ENCODE measurements at places on chromosomes 1 and 21. TPM values are rescaled to one million over a fixed set of nuclear protein-coding genes. Genes with fewer than 3 reads are reported as not detected.
A peak's percentile ranks its signal among the peaks of the same experiment; 100 is the strongest.

GRCh38 chr1:226091461-226091860 is 28.9 kb downstream of the H3-3A start:
- no peaks in the 10 kb centered on the region for H3K36me3 ChIP-seq
- DNase-seq, result no peak
- no peak overlapping the region for H3K27ac ChIP-seq
- H3K27me3 ChIP-seq, result peaks cover 18% of the 10 kb centered on the region
- no peaks in the 10 kb centered on the region for H3K4me1 ChIP-seq
- no peak overlapping the region for H3K4me3 ChIP-seq

- no peak overlapping the region for H3K4me3 ChIP-seq
- no peak overlapping the region for H3K27ac ChIP-seq
- DNase-seq, result no peak
- H3K4me1 ChIP-seq, result peaks cover 7% of the 10 kb centered on the region
Observed at GRCh38 chr1:15334995-15335394, 74.7 kb upstream of the EFHD2 start.

GRCh38 chr1:94095744-94096469 is 25.0 kb downstream of the ABCA4 start:
- no peak overlapping the region for H3K4me3 ChIP-seq
- DNase-seq, result no peak
- peaks cover 20% of the 10 kb centered on the region for H3K4me1 ChIP-seq
- no peaks in the 10 kb centered on the region for H3K27me3 ChIP-seq
- no peak overlapping the region for H3K27ac ChIP-seq
- H3K36me3 ChIP-seq, result no peaks in the 10 kb centered on the region

GRCh38 chr1:53143527-53143926 is 1.1 kb upstream of the SLC1A7 start:
- H3K4me1 ChIP-seq, result no peaks in the 10 kb centered on the region
- no peaks in the 10 kb centered on the region for H3K36me3 ChIP-seq
- no peak overlapping the region for H3K4me3 ChIP-seq
- DNase-seq, result no peak
- H3K27me3 ChIP-seq, result no peaks in the 10 kb centered on the region

DNA sequence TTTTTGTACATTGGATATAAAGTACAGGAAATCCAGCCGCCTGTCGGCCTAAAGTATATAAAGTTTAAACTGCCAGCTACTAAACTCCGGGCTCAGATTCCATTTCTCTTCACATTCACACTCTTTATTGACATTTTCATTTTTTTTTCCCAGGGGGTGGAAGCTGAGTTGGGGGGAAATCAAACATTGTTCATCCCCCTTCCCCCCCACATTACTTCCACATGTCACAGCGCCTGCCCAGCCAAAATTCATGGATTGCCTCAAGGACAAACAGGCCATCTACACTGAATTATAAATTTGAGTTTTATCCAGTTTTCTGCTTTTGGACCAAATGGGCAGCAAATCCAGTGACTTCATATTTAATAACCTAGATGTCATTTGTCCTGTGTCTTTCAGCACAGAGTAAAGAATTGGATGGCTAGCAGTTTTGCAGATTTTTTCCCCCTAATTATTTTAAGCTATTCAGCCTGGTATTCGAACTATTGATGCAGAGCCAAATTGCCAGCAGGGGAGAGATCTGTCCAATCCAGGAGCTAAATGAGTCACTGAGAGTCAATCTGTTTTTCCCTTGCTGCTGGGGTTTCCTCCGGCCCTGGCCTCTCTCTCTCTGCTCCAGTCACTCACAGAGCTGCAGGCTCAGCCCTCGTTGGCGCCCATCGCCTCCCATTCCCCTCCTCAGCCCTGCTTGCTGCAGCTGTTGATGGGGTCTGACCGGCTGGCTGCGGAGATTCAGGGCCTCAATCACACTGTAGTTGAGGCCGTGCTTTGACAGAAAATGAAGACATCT is 98.0 kb downstream of the LMO4 start:
- no peak for DNase-seq
- no peak overlapping the region for H3K4me3 ChIP-seq
- H3K27ac ChIP-seq, result no peak overlapping the region

- no peak for DNase-seq
- no peaks in the 10 kb centered on the region for H3K36me3 ChIP-seq
- H3K27me3 ChIP-seq, result peaks cover 31% of the 10 kb centered on the region
- no peak overlapping the region for H3K4me3 ChIP-seq
- H3K27ac ChIP-seq, result no peak overlapping the region
Observed at GRCh38 chr1:116123837-116124533, 12.8 kb downstream of the MAB21L3 start.

GRCh38 chr1:183726825-183727224 is 73.7 kb upstream of the APOBEC4 start:
- DNase-seq, result no peak
- no peak overlapping the region for H3K4me3 ChIP-seq
- H3K27me3 ChIP-seq, result no peaks in the 10 kb centered on the region
- no peaks in the 10 kb centered on the region for H3K36me3 ChIP-seq
- H3K4me1 ChIP-seq, result no peaks in the 10 kb centered on the region
- no peak overlapping the region for H3K27ac ChIP-seq

GRCh38 chr1:7539769-7540175 is 231.3 kb upstream of the VAMP3 start:
- H3K27me3 ChIP-seq, result peaks cover 2% of the 10 kb centered on the region
- H3K4me1 ChIP-seq, result no peaks in the 10 kb centered on the region
- DNase-seq, result no peak
- H3K4me3 ChIP-seq, result no peak overlapping the region

DNA sequence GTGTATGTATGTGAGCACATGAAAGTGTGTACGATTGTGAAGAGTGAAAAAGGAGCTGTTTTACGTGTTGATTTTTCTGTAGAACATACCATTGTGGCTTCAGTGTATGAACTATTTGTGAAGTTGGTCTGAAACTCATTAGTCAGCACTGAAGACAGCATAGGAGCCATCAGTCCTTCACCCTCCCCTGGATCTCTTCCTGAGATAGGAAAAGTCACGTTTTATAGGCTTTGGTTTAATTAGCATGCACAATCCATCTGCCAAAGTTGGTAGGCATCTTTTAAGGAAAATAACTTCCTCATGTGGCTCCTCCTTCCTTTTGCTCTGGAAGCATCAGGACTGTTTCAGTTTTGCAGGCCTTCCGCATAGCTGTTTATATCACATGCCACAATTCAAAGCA is 1.4 kb upstream of the RABIF start:
- peaks cover 21% of the 10 kb centered on the region for H3K4me1 ChIP-seq
- H3K27me3 ChIP-seq, result no peaks in the 10 kb centered on the region
- no peak overlapping the region for H3K27ac ChIP-seq

DNA sequence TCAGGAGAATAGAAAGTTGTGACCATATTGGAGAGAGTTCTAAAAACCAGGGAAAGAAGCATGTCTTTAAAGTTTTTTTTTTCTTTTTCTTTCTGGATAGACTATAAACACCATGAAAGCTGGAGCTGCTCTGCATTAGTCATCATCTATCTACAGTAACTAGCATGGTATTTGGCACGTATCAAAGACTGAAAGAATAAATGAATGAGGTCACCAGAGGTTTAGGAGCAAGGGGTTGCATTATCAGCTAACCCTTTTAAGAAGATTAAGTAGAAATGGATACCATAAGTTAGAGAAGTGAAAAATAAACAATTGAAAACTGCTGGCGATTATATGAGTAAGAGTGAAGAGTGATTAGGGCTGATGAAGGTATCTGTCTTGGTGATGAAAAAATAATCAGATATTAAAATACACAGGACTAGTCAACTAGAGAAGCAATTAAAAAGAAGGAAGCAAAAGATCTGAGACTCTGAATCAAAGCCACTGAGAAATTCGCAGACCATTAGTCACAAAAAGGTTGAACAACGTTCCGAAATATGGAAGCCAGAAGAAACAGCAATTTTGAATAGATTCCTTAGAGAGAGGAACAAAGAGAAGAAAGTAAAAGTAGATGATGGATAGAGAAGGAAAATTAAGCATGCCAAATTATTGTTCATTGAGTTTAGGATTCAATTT is 536.4 kb downstream of the DPYD start:
- H3K4me1 ChIP-seq, result no peaks in the 10 kb centered on the region
- H3K4me3 ChIP-seq, result no peak overlapping the region
- DNase-seq, result no peak
- no peaks in the 10 kb centered on the region for H3K27me3 ChIP-seq
- peaks cover 2% of the 10 kb centered on the region for H3K36me3 ChIP-seq
- H3K27ac ChIP-seq, result no peak overlapping the region

GRCh38 chr1:56709995-56710394 is 64.9 kb downstream of the PRKAA2 start:
- no peaks in the 10 kb centered on the region for H3K36me3 ChIP-seq
- no peaks in the 10 kb centered on the region for H3K4me1 ChIP-seq
- no peak for DNase-seq
- H3K27ac ChIP-seq, result no peak overlapping the region

DNA sequence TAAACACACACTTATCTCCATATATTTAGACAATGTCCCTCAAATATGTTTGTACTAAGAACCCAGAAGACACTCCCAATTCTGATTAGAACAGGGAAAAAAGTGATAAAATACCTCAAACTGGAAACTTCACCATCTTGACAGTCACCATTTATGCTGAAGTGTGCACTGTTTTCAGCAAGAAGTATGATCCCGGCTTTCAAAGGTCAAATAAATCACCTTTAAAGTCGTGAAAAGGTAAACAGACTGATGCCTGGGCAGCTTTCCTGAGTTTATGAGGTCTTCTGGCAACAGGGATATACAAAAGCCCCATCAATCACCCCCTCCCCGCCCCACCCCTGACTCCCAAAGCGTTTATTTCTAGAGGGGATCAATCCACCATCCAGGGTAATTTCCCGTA is 37.9 kb downstream of the HLX start:
- DNase-seq, result no peak
- peaks cover 2% of the 10 kb centered on the region for H3K27me3 ChIP-seq
- H3K4me1 ChIP-seq, result no peaks in the 10 kb centered on the region
- H3K4me3 ChIP-seq, result no peak overlapping the region

GRCh38 chr21:46393451-46393940 is 65.2 kb upstream of the DIP2A start:
- DNase-seq, result no peak
- peaks cover 22% of the 10 kb centered on the region for H3K36me3 ChIP-seq
- no peaks in the 10 kb centered on the region for H3K27me3 ChIP-seq
- H3K27ac ChIP-seq, result no peak overlapping the region
- no peak overlapping the region for H3K4me3 ChIP-seq

DNA sequence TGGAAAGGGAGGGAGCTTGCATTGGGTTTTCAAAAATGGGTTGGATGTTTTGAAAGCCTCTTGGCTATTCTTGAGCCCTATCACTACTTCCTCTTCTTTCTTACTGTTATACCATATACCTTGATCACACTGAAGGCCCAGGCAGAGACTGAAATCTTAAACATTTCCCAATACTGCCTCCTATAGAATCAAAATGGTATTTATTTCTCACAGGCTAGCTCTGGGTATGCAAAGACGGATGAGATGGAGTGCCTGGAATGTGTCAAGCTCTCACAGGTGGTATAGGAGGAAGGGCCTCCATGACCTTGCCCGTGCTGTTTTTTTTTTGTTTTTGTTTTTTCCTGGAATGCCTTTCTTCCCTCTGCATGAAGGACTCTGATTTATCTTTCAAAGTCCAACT is 268.4 kb upstream of the USP24 start:
- no peaks in the 10 kb centered on the region for H3K36me3 ChIP-seq
- H3K27me3 ChIP-seq, result peaks cover 23% of the 10 kb centered on the region

DNA sequence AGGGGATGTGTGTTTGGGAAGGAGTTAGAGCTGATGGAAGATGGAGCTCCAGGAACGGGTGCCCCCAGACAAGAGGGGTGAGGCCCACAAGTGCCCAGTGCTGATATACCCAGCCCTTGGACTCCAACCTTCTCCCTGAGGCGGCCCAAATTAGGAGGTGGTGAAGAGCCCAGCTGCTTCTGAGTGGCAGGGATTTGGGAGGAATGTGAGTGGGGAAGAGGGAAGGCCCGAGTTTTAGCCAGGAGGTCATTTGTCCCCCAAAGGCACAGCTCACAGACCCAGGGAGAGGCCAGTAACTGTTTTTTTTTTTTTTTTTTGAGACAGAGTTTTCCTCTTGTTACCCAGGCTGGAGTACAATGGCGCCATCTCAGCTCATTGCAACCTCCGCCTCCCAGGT is 1.2 kb upstream of the PADI2 start:
- H3K27ac ChIP-seq, result no peak overlapping the region
- no peak overlapping the region for H3K4me3 ChIP-seq
- H3K27me3 ChIP-seq, result peaks cover 46% of the 10 kb centered on the region
- no peak for DNase-seq
- no peaks in the 10 kb centered on the region for H3K4me1 ChIP-seq

DNA sequence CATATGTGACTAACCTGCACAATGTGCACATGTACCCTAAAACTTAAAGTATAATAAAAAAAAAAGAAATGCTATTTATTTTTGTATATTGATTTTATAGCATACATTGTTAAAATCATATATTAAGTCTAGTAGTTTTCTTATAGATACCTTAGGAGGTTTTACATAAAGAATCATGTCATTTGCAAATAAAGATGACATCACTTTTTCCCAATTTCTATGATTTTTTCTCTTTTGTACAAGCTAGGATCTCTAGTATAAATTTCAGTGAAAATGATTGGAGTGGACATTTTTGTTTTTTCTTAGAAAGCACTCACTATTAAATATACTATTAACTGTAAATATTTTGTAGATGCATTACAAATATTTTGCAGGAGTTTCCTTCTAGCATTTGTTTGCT is 20.5 kb upstream of the NTMT2 start:
- H3K36me3 ChIP-seq, result no peaks in the 10 kb centered on the region
- no peak overlapping the region for H3K27ac ChIP-seq

GRCh38 chr1:34235594-34235993 is 58.9 kb downstream of the C1orf94 start:
- peaks cover 2% of the 10 kb centered on the region for H3K27me3 ChIP-seq
- H3K36me3 ChIP-seq, result no peaks in the 10 kb centered on the region
- no peak overlapping the region for H3K4me3 ChIP-seq
- DNase-seq, result no peak
- no peak overlapping the region for H3K27ac ChIP-seq
- no peaks in the 10 kb centered on the region for H3K4me1 ChIP-seq

GRCh38 chr1:20401405-20402010 is 84.5 kb downstream of the CAMK2N1 start:
- no peak overlapping the region for H3K27ac ChIP-seq
- no peaks in the 10 kb centered on the region for H3K36me3 ChIP-seq
- H3K4me3 ChIP-seq, result no peak overlapping the region
- peak; percentile 8 for DNase-seq
- peaks cover 58% of the 10 kb centered on the region for H3K27me3 ChIP-seq

- no peak overlapping the region for H3K27ac ChIP-seq
- no peaks in the 10 kb centered on the region for H3K4me1 ChIP-seq
- DNase-seq, result no peak
- H3K27me3 ChIP-seq, result no peaks in the 10 kb centered on the region
- H3K4me3 ChIP-seq, result no peak overlapping the region
- no peaks in the 10 kb centered on the region for H3K36me3 ChIP-seq
Observed at GRCh38 chr1:83742446-83742845, 256.5 kb downstream of the TTLL7 start.

Gene RRAGC
- 16.7 TPM for total RNA-seq

Gene KRTAP12-2
- not detected for total RNA-seq

Gene KIF21B
- 102 TPM for total RNA-seq

Gene SV2A
- 17.1 TPM for total RNA-seq

Gene VSIG8
- total RNA-seq, result not detected

Gene GBP6
- 0.82 TPM for total RNA-seq

Gene KIAA0040
- 54.8 TPM for total RNA-seq

Gene MNDA
- not detected for total RNA-seq

Gene HSD3B2
- not detected for total RNA-seq

Gene PTPRU
- 0.47 TPM for total RNA-seq

Gene RHD
- total RNA-seq, result not detected

Gene GSTM3
- total RNA-seq, result 3.2 TPM

Gene KCNJ15
- total RNA-seq, result not detected

Gene RNU1-3
- total RNA-seq, result 922 TPM

Gene FGR
- total RNA-seq, result 1.8 TPM

Gene OLIG2
- not detected for total RNA-seq

Gene MANEAL
- 4.5 TPM for total RNA-seq

Gene LUZP1
- total RNA-seq, result 20.4 TPM

Gene FMO5
- total RNA-seq, result 0.66 TPM

Gene KIRREL1
- not detected for total RNA-seq

Gene KCND3
- not detected for total RNA-seq

All from activated CD8-positive, alpha-beta memory T cell treated with anti-CD3 and anti-CD28 coated beads, Interleukin-2, amount 10 ng/mL, durations not matched to agents 7 days and 5 days (primary cell).